ENCODE measurements at places on chromosomes 13 and 19. TPM values are rescaled to one million over a fixed set of nuclear protein-coding genes. Genes with fewer than 3 reads are reported as not detected.

The POLR1D gene
- total RNA-seq, result 93.7 TPM

The LGALS7B gene
- total RNA-seq, result not detected

The KIR3DL1 gene
- total RNA-seq, result not detected

The CYP4F12 gene
- total RNA-seq, result not detected

The RDH8 gene
- not detected for total RNA-seq

The ADM5 gene
- total RNA-seq, result under 0.01 TPM

The URAD gene
- total RNA-seq, result not detected

The PABPC3 gene
- total RNA-seq, result under 0.01 TPM

The VAV1 gene
- 0.36 TPM for total RNA-seq

The AP2A1 gene
- 98.1 TPM for total RNA-seq

The PRR12 gene
- total RNA-seq, result 2.9 TPM

The RPL36 gene
- 257 TPM for total RNA-seq

The LRP3 gene
- total RNA-seq, result 38.4 TPM

The HSH2D gene
- total RNA-seq, result not detected

The KCNRG gene
- total RNA-seq, result 4.0 TPM

The TTC9B gene
- total RNA-seq, result not detected
